ENCODE measurements at places on chromosomes 2 and 18.

DNA sequence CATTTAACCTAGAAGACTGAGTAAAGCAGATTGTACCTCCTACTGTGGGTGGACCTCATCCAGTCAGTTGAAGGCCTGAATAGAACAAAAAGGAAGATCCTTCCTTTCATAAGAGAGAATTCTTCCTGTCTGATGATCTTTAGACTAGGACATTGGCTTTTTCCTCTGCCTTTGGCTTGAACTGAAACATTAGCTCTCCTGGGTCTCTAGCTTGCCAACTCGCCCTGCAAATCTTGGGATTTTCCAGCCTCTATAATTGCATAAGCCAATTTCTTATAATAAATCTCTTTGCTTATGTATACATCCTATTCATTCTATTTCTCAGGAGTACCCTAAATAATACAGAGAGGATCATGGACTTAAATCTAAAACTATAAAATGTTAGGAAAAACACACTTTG, 6.2 kb upstream of the KDSR start:
- no peak for DNase-seq

DNA sequence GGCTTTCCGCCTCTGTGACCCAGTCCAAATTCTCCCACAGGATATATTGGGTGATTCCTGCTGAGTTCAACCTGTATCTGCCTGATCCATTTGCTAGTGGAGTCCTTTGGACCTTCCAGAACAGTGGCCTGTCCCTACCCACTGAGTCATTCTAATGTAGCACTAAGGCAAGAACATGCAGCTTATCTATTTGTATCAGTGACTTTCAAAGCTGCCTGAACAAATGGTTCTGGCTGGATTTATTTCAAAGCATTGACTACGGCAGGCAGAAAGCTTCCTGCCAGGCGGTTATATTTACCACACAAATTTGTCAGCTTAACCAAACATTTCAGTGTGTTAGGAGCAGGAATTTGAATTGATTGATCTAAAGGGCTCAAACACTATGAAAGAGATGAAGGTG, 613.4 kb downstream of the DCC start:
- no peak for DNase-seq

GRCh38 chr18:11989174-11989573, 7.9 kb downstream of the IMPA2 start:
- no peak for DNase-seq

DNA sequence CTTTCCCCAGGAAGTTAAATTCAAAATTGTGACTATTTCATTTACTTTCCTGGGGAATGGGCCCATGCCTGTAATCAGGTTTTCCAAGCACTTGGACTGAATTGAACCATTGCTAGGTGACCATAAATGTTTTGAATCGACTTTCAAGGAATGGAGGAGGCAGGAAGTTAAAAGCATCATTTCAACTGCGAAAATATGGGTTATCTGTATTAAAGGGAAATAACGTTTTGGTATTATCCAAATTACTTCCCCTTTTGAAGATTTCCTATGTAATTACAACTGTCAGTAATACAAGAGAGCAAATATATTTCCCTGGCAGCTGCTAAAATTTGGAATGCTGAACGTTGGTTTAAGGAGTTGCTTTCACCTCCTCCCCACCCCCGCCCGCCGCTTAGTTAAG, 19.0 kb downstream of the PNO1 start:
- DNase-seq, result no peak

DNA sequence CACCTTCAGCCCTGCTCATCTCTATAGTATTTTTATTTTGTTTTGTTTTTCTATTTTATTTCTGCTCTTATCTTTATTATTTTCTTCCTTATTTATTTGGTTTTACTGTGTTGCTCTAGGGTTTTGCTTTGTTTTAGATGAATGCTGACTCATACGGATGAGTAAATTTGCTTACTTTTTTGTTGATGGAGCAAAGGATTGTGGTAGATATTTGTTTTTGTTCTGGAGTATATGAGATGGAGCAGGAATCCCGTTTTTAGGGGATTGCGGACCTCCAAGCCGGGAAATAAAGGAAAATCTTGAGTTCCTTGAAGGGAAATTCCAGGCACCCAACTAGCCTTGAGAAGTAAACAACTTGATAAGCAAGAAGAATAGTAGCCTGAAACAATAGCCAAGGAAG, 15.3 kb upstream of the COLEC12 start:
- DNase-seq, result no peak

- no peak for DNase-seq
These were observed 464.5 kb downstream of the IRS1 start for GRCh38 chr2:226334981-226335720.

Measured in CD14-positive monocyte (primary cell).